ENCODE measurements at places on chromosomes 3 and 15. TPM values are rescaled to one million over a fixed set of nuclear protein-coding genes. Genes with fewer than 3 reads are reported as not detected.

NEK11 gene
- 4.4 TPM for total RNA-seq

KY gene
- not detected for total RNA-seq

DNA sequence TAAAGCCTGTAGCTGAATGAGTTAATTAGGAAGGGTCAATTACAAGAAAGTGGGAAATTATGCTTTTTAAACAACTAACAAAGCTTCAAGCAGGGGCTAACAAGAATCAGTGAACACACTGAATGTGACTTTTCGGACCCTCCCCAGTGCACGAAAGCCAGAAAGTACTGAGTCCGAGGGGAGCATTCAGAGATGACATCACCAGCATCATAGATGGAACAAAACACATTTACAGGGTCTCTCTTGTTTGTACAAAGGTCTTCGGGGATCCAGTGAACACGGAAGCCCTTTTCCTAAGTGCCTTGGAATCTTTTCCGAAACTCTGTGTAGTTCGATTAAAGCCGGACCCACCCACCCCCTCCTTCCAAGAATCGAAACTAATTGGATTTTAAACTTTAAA is 829 bp downstream of the DCP1A start:
- H3K36me3 ChIP-seq, result no peaks in the 10 kb centered on the region
- peak overlapping the region; percentile 100 for H3K4me3 ChIP-seq

GRCh38 chr3:57224856-57225255 is 2.7 kb upstream of the APPL1 start:
- H3K27me3 ChIP-seq, result no peaks in the 10 kb centered on the region
- no peak for DNase-seq
- H3K36me3 ChIP-seq, result no peaks in the 10 kb centered on the region
- no peak overlapping the region for H3K27ac ChIP-seq
- no peak overlapping the region for H3K4me3 ChIP-seq

DNA sequence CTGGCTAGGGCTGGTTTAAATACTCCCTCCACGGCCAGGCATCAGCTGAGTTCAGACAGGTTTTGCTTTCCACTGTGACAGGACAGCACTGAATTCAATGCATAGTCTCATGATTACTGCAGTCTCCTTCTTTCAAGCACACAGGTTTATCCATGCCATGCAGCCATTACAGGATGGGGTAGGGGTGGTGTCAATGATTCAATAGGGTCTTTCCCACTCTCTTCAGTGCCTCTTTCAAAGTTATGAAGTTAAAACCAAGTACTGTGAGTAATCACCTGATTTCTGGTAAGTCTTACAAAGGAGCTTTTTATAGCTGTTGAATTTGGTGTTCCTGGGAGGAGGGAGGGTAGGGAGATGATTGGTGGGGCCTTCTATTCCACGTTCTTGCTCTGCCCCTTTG is 47.2 kb downstream of the TMEM212 start:
- no peak overlapping the region for H3K27ac ChIP-seq
- no peaks in the 10 kb centered on the region for H3K4me1 ChIP-seq
- no peaks in the 10 kb centered on the region for H3K27me3 ChIP-seq

All from Caco-2 (cell line).